ENCODE measurements at places on chromosomes 3 and 15. TPM values are rescaled to one million over a fixed set of nuclear protein-coding genes. Genes with fewer than 3 reads are reported as not detected.
A peak's percentile ranks its signal among the peaks of the same experiment; 100 is the strongest.

DNA sequence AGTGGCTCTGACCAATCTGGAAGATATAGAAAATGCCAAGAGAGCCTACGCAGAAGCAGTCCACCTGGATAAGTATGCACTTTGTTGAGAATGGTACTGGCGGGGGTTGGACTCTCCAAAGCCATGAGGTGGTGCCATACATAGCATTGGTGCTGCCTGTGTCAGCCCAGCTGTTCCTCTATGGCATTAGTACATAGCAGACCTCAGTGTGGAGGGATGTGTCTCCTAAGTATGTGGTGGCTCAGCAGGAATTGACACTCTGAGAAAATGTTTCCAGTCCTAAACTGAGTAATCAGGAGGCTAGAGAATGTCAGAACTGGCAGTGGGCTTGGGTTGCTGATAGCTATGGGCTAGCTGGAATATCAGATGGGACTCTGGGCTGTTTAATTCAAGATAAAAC lies 48.4 kb downstream of the ADPGK start:
- DNase-seq: no peak

CFAP20DC gene
- total RNA-seq: not detected

SLC28A1 gene
- 67.6 TPM for total RNA-seq

DNA sequence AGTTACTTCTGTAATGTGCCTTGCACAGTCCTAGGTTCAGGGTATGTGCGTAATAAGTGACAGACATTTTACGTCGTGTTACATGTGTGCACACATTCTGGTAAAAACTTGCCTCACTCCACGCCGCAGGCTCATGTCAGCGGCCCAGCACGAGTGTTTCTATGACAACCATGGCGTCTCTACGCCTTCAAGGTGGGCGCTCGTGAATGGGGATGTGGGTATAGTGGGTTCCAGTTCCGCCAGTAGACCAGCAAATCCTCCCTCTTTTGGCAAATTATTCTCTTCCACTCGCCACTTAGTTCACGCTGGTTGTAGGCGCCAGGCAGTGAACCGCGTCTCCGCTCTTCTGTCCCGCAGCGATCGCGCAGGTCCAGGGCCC lies 40.3 kb downstream of the CHST14 start:
- DNase-seq: peak; percentile 56

CPN2 gene
- total RNA-seq: not detected

GRCh38 chr15:66165856-66166255 lies 87.7 kb downstream of the MEGF11 start:
- no peak for DNase-seq

Data from Peyer's patch (tissue), 4 donors.